ENCODE measurements at places on chromosomes 4 and X.

DNA sequence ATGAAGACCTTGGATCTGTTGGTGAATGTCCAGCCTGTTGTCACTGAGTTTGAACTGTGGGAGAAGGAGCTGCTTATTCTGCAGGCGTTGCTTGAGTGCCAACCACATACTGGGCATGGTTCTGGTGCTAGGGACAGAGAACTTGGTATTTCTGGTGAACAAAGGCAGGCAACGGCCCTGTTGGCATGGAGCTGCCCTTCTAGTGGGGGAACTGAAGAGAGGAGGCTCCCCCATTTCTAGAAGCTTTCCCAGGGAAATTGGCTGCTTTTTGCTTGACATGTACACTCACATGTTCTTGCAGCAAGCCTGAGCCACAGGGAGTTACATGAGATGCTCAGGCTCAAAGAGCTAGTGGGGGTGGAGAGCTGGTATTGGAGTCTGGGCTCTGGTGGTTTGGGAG lies 8.9 kb upstream of the CD38 start:
- no peak for DNase-seq

GRCh38 chr4:153506341-153507309 lies 40.5 kb downstream of the TMEM131L start:
- DNase-seq = no peak

GRCh38 chr4:153890761-153891160 lies 101.9 kb upstream of the SFRP2 start:
- DNase-seq = no peak

GRCh38 chr4:127505203-127505602 lies 127.6 kb upstream of the INTU start:
- DNase-seq = peak; percentile 41

GRCh38 chrX:148020329-148020728 lies 39.2 kb downstream of the FMR1NB start:
- DNase-seq = no peak

GRCh38 chr4:143618811-143619210 lies 81.7 kb downstream of the FREM3 start:
- no peak for DNase-seq

GRCh38 chrX:71930298-71930697 lies 19.7 kb downstream of the NHSL2 start:
- DNase-seq = no peak
